Hindlimb muscle (tissue), 1 donor: ENCODE measurements at places on chromosomes 16 and 17. TPM values are rescaled to one million over a fixed set of nuclear protein-coding genes. Genes with fewer than 3 reads are reported as not detected.

Gene SPNS2
- polyA plus RNA-seq, result 7.9 TPM

Gene VTN
- polyA plus RNA-seq, result 1.2 TPM

Gene TNFRSF13B
- 0.25 TPM for polyA plus RNA-seq

Gene CDRT15L2
- polyA plus RNA-seq, result not detected

Gene CCDC200
- polyA plus RNA-seq, result 11.2 TPM

Gene OTOP3
- not detected for polyA plus RNA-seq

Gene UBE2Z
- polyA plus RNA-seq, result 54.1 TPM

Gene OTOA
- polyA plus RNA-seq, result 0.19 TPM

Gene KANSL1
- polyA plus RNA-seq, result 39.6 TPM

Gene VAT1L
- 0.79 TPM for polyA plus RNA-seq

Gene AANAT
- polyA plus RNA-seq, result 0.36 TPM

Gene LPO
- 0.22 TPM for polyA plus RNA-seq

Gene C1QL1
- 1.5 TPM for polyA plus RNA-seq

Gene KRT14
- polyA plus RNA-seq, result 2.5 TPM

Gene PABPN1L
- not detected for polyA plus RNA-seq

Gene BRIP1
- 4.3 TPM for polyA plus RNA-seq

Gene SRP68
- polyA plus RNA-seq, result 86.8 TPM

Gene ASIC2
- not detected for polyA plus RNA-seq

Gene CCL11
- polyA plus RNA-seq, result 0.30 TPM

- no peak for DNase-seq
Measured at GRCh38 chr17:66713533-66714042, 121.3 kb upstream of the CACNG5 start.

DNA sequence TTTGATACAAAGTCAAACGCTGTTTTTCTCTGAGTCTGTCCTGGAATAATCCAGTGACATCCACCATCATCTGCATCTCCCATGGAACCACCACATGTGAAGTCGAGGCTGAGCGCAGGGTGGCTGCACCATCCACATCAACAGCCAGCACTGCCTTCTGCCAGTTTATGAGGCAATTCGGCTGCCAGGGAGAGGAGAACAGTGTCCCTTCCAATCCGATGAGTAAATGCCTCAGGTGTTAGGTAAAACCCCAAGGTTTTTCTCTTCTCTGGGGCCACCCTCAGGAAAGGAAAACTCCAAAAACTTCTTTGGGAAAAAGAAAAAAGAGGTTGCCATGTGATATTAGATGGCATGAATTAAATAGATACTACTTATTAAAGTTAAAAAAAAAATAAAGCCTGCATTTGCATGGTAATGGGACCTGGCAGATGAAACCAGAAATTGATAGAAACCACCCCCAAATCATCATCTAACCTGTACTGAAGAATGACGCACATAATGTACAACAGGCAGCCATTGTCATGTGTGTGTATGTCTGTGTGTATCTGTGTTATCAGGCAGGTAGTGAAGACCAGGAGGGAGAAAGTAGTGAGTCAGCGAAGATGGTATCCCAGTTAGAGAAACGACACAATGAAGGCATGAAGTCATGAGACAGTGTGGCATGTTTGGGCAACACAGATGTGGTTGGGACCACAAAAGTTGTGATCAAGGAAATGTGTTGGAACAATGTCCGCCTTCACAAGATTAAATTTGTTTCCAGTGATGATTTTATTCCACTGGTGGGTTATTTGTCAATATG is 478.7 kb downstream of the CDH13 start:
- DNase-seq, result no peak

GRCh38 chr16:10813099-10813455 is 5.5 kb downstream of the TVP23A start:
- DNase-seq, result no peak

DNA sequence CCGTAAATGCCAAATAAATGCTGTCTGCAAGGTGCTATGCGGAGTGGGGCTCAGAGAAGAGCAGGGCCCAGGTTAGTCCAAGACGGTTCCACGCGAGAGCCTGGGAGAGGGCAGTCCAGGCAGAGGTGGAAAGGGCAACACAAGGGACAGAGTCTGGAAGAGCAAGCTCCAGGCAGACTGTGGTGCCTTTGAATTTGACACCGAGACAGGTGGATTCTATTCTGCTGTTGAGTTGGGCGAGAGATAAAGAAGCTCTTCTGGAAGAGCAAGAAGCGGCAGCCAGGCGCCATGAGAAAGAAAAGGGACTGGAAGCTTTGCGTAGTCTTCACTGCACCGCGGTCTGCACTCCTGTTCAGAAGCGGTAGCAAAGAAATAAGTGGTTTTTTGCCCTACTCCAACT is 55.6 kb downstream of the CYTH1 start:
- no peak for DNase-seq

DNA sequence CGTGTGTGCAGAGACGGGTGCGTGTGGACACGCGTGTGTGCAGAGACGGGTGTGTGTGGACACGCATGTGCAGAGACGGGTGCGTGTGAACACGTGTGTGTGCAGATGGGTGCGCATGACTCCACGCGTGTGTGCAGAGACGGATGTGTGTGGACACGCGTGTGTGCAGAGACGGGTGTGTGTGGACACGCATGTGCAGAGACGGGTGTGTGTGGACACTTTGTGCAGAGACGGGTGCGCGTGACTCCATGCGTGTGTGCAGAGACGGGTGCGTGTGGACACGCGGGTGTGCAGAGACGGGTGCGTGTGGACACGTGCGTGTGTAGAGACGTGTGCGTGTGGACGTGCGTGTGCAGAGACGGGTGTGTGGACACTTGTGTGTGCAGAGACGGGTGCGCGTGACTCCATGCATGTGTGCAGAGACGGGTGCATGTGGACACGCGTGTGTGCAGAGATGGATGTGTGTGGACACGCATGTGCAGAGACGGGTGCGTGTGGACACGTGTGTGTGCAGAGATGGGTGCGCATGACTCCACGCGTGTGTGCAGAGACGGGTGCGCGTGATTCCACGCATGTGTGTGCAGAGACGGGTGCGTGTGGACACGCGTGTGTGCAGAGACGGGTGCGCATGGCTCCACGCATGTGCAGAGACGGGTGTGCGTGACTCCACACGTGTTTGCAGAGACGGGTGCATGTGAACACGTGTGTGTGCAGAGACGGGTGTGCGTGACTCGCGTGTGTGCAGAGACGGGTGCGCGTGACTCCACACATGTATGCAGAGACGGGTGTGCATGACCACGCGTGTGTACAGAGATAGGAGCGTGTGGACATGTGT is 1.6 kb upstream of the CD7 start:
- DNase-seq, result no peak

- DNase-seq, result peak; percentile 87
Measured at GRCh38 chr16:84726079-84726668, 26.4 kb downstream of the USP10 start.

DNA sequence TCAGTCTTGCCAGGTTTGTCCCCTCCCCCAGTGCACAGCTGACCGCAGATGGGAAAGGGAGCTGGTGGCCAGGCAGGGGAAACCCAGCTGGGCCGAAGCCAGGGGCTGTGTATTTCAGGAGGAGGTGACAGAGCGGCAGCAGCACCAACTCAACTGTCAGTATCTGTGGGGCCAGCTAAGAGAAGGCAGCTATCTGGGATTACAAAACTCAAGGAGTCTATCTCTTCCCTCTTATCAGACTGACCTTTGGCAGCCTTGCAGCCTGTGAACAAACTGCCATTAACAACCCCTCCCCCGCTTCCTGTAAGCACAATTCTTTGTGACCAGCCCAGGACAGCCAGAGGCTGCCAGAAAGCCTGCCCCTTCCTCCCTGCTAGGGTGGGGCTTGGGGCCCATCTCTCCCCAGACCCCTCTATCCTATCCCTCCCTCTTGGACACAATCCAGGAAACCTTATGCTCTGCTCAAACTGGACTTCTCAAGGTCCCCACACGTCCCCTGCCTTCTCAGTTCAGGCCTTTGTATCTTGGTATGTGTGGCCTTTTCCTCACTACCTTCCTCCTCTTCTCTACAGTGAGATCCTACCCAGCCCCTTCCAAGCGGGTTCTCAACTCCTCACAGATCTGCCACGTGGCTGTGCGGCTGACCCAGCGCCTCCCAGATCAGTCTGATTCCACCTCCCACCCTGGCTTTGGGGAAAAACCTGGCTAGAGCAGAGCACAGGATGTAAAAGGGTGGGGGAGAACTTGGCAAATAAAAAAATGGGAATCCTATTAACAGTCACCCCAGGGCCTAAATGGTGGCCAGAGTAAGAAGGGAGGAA is 10.5 kb downstream of the ST3GAL2 start:
- peak; percentile 87 for DNase-seq

DNA sequence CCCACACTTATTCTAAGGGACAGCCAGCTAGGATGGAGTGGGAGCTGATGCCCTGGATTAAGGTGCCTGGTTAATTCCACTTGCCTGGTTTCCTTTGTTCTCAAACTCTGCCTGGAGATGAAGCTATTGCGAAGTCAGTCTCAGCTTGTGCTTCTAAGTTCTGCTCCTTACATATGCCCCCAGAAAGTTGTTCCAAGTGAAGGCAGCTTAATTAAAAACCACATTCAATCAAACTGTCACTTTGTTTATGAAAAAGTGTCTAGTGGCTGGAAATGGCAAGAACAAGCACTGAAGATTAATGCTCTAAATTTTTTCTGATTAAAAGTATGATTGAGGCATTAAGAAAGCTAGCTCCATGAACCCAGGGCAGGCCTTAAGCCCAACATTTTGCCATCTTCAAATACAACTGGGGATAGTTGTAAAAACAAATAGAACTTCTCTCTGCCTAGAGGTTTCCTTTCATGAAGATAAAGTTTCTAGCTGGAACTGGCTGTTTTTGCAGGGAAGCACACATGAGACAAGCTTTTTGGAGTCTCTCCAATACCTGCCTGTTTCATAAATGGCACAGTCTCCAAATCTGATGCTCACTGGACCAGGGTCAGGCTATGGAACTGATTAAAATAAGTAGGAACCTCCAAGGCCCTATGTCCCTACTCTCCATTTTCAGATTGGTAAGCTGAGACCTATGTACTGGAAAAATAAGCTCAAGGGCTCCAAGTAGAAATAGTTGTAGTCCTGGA is 100.9 kb downstream of the GRIN2A start:
- DNase-seq, result no peak

DNA sequence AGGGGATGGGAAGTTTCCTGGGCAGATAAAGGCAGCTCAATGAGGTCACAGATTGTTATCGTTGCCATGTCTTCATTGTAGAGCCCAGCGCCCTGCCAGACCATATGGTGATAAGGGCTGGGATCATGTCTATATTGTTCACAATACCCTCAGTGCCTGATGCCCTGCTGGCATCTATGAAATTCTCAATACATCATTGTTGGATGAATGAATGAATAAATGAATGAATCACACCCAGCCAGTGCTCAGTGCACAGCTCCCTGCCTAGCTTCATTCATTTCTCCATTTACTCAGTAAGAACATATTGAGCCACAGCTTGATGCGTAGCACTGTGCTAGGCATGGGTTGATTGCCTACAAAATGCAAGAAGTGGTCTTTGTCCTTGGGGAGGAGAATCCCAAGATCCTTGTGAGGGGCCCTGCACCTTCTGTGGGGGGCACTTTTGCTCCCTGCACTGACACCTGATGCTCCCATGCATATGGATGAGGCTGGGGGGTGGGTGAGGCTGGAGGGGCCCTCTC is 29.7 kb downstream of the MRC2 start:
- no peak for DNase-seq

GRCh38 chr17:2083613-2084035 is 28.7 kb downstream of the HIC1 start:
- DNase-seq, result peak; percentile 20

GRCh38 chr17:68954146-68954896 is 871 bp downstream of the ABCA8 start:
- peak; percentile 13 for DNase-seq

DNA sequence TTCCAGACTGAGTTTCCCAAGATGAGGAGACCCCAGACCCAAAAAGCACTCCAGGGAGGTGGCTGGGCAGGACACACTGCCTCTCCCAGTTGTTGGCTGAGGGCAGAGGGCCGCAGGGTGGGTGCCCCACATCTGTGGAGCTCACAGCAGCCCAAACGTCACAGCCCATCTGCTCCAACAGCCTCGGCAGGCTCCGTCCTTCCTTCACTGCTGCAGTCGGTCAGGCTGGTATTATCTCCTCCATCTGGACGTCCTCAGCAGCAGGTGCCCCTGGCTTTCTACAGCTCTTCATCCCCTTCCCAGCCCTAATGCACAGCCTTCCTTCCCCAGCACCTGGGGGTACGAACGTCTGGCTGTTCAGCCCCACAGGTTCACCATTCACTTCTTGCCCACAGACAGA is 55.2 kb downstream of the PRMT7 start:
- DNase-seq, result no peak

GRCh38 chr16:28042811-28043210 is 20.7 kb downstream of the GSG1L start:
- DNase-seq, result peak; percentile 18

GRCh38 chr17:58369214-58370031 is 17.4 kb upstream of the SUPT4H1 start:
- no peak for DNase-seq

DNA sequence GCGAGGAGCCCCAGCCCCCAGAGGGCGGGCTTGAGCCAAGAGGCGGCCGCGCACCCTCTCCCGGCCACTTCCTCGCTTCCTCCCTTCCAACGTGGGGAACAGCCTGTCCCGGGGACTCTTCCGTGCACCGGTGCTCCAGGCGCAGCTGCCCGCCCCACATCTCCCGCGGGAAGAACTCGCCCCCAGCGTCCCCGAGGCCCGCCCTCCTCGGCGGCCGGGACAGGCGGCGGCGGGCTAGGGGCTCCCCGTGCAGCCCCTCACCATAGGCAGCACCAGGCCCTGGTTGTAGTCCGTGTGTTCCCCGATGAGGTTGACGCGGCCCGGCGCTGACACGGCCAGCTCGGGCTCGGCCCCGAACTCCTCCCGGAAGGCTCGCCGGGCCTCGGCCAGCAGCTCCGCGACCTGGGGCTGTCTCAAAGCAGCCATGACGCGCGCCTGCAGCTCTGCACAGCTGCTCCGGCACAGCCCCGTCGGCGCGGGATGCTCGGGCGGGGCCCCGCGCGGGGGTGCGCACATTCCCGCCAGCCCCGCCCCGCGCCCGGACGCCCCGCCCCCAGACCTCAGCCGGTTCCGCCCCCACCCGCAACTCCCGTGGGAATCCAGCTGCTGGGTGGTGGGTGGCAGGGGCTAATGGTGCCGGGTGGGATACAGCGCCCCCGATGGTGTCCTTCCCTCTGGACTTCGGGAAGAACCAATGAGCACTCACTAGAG is at the start of gene GALK1:
Gene GALK1, minus strand, starts transcription at position 482 of the 711 bp plus-strand sequence. Its CDS starts 56 bp downstream, at position 426.
- DNase-seq, result peak; percentile 82

- DNase-seq, result no peak
Measured at GRCh38 chr17:48593126-48593829, at the start of gene HOXB5. Gene HOXB5 (minus strand): TSS chr17:48593779. CDS start chr17:48593682, 97 bp downstream.

GRCh38 chr17:60168654-60169053 is 18.9 kb downstream of the CA4 start:
- DNase-seq, result no peak
